ENCODE measurements at places on chromosomes 16 and 17.

- no peak for DNase-seq
Observed at GRCh38 chr16:77048085-77048484, 142.9 kb upstream of the MON1B start.

- peak; percentile 95 for DNase-seq
Observed at GRCh38 chr16:65745-66144, 6.7 kb downstream of the RHBDF1 start.

DNA sequence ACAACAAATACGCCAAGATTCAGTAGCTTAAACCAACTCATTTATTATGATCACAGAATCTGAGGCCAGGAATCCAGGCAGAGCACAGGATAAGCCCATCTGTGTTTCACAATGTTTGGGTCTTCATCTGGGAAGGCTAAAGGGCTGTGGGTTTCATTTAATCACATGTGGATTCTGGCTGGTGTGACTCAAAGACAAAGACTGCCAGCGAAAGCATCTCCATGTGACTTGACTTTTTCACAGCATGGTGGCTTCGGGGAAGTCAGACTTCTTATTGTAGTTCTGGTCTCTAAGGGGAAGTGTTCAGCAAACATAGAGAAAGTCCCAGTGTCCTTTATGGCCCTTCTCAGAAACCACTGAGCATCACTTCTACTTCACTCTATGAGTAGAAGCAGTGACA is 1014.4 kb upstream of the GOT2 start:
- DNase-seq, result no peak

- peak; percentile 53 for DNase-seq
Observed at GRCh38 chr17:20121359-20122253, 112.4 kb downstream of the SPECC1 start.
